ENCODE measurements at places on chromosomes 11 and 22. TPM values are rescaled to one million over a fixed set of nuclear protein-coding genes. Genes with fewer than 3 reads are reported as not detected.
A peak's percentile ranks its signal among the peaks of the same experiment; 100 is the strongest.

GRCh38 chr11:92850296-92850826, 119.1 kb upstream of the MTNR1B start:
- no peak for DNase-seq
- H3K36me3 ChIP-seq, result no peaks in the 10 kb centered on the region
- H3K4me3 ChIP-seq, result no peak overlapping the region
- peaks cover 8% of the 10 kb centered on the region for H3K27me3 ChIP-seq
- H3K27ac ChIP-seq, result no peak overlapping the region

The OR8B12 gene
- not detected for total RNA-seq

- DNase-seq, result peak; percentile 79
- peaks cover 27% of the 10 kb centered on the region for H3K4me1 ChIP-seq
- H3K4me3 ChIP-seq, result no peak overlapping the region
- H3K27ac ChIP-seq, result no peak overlapping the region
Observed at GRCh38 chr11:130431331-130431773, 2.9 kb upstream of the ADAMTS8 start.

- no peaks in the 10 kb centered on the region for H3K36me3 ChIP-seq
- H3K4me1 ChIP-seq, result no peaks in the 10 kb centered on the region
- no peak overlapping the region for H3K4me3 ChIP-seq
- DNase-seq, result no peak
Observed at GRCh38 chr11:132821499-132821898, 710.8 kb downstream of the OPCML start.

GRCh38 chr11:122808478-122808869, 29.8 kb upstream of the CRTAM start:
- H3K4me1 ChIP-seq, result peaks cover 5% of the 10 kb centered on the region
- H3K36me3 ChIP-seq, result no peaks in the 10 kb centered on the region
- no peak for DNase-seq
- H3K4me3 ChIP-seq, result no peak overlapping the region

DNA sequence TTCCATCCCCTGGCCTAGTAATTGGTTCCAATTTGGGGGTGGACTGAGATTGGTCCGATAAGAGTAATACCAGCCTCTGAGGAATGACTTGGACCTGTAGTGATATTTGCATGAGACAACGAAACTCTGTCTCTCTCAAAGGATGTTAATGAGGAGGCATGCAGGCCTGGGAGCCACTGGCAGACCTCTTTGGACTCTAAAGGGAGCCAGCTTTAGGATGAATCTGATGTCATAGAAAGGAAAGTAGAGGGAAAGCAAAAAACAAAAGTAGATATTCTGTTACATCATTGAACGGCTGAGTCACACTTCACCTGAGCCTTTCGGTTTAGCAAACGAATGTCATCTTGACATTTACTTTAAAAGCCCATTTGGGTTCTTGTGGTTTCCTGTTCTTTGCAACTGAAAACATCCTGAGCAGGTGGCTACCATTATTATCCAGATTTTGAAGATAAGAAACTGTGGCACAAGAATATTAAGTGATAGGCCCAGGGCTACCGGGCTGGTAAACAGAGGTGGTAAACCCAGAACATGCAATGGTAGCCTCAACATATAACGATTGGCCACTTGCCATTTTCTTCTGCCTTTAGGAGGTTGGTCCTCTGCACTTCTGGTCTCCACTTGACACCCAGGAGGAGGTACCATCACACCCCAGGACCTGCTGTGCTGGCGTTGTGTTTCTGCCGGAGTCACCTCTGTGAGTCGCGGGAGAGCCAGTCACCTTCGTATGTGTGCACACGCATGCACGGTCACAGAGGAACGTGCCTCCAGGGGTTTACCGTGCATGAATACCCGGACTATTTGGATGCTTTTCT, 42.7 kb downstream of the RTL6 start:
- no peak overlapping the region for H3K4me3 ChIP-seq
- no peaks in the 10 kb centered on the region for H3K27me3 ChIP-seq
- H3K27ac ChIP-seq, result no peak overlapping the region
- H3K36me3 ChIP-seq, result no peaks in the 10 kb centered on the region

- H3K4me3 ChIP-seq, result no peak overlapping the region
- H3K27ac ChIP-seq, result no peak overlapping the region
Observed at GRCh38 chr11:118703563-118704106, 24.2 kb upstream of the TREH start.

GRCh38 chr22:36129071-36129470, 31.5 kb downstream of the APOL3 start:
- H3K4me3 ChIP-seq, result no peak overlapping the region
- H3K27me3 ChIP-seq, result no peaks in the 10 kb centered on the region
- no peak overlapping the region for H3K27ac ChIP-seq
- no peaks in the 10 kb centered on the region for H3K36me3 ChIP-seq
- no peak for DNase-seq

The FAM83F gene
- total RNA-seq, result 0.10 TPM

The CDC42EP1 gene
- total RNA-seq, result 11.6 TPM

DNA sequence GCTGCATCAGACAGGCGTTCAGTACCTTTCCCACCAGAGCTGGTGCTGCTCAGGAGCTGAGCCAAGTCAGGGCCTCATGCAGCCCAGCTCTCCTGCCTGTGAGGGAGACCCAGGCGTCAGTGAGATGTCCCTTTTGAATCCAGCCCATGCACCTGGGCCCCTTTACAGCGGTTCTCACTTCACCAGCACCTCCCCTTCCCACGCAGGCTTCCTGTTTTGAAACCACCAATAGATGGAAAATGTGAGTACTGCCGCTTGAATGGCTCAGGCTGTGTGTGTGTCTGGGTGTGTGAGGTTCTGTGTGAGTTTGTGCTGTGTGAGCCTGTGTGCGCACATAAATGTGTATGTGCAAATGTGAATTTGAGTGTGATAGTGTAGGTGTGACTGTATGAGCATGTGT, 88.4 kb downstream of the UBASH3B start:
- H3K36me3 ChIP-seq, result no peaks in the 10 kb centered on the region
- H3K4me1 ChIP-seq, result no peaks in the 10 kb centered on the region
- H3K27ac ChIP-seq, result no peak overlapping the region
- H3K4me3 ChIP-seq, result no peak overlapping the region
- DNase-seq, result no peak
- no peaks in the 10 kb centered on the region for H3K27me3 ChIP-seq

The TSKU gene
- total RNA-seq, result 3.1 TPM

DNA sequence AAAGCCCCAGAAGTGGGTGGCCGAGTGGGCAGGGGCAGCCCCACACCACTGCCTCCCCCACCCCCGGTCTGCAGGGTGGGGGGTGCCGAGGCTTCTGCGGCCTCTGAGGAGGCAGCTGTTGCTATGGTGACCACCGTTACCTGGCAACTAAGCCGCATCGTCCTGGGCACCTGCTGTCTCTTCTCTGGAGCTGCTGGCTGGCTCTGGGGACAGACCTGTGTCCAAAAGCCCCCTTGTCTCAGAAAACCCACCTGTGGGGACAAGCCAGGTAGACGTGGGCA, 79.9 kb upstream of the PRR5 start:
- H3K27me3 ChIP-seq, result peaks cover 43% of the 10 kb centered on the region
- no peak overlapping the region for H3K27ac ChIP-seq
- H3K4me3 ChIP-seq, result no peak overlapping the region
- no peaks in the 10 kb centered on the region for H3K4me1 ChIP-seq

GRCh38 chr22:48651981-48652538, 1175.6 kb downstream of the BRD1 start:
- no peak for DNase-seq
- no peak overlapping the region for H3K27ac ChIP-seq
- H3K4me1 ChIP-seq, result no peaks in the 10 kb centered on the region
- no peak overlapping the region for H3K4me3 ChIP-seq
- no peaks in the 10 kb centered on the region for H3K27me3 ChIP-seq

GRCh38 chr11:11284481-11284880, 68.6 kb downstream of the CSNK2A3 start:
- no peaks in the 10 kb centered on the region for H3K4me1 ChIP-seq
- no peaks in the 10 kb centered on the region for H3K27me3 ChIP-seq
- H3K36me3 ChIP-seq, result no peaks in the 10 kb centered on the region
- H3K27ac ChIP-seq, result no peak overlapping the region

The EMID1 gene
- total RNA-seq, result 1.1 TPM

DNA sequence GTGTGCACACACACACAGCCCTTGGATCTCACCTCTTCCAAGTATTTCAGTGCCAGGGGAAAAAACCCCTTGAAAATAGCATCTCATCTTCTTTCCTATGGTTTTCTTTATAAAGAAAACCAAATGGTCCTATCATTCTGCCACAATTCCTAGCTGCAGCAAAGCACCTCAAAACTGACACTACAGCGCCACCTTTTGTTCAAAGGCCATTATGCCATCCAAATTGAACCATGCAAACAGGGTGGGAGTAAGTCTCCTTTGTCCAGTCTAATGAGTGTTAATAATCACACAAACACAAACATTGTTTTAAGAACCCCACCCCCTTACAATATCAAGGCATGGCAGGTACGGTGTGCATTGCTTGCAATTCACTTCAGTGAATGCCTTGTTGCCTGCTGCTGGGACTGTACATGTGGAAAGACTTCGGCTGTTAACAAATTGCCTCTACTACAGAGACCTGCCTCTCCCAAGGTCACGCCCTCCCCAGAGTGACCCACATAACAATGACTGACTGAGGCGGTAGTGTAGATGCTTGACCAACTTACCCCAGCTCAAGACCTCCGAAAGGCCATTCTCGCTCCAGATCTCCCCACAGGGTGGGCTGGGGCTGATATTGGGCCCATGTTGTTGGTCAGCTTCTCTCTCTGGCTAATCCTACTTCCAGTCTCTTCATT, 31.7 kb downstream of the FAM181B start:
- no peak overlapping the region for H3K27ac ChIP-seq
- DNase-seq, result no peak
- H3K36me3 ChIP-seq, result no peaks in the 10 kb centered on the region
- H3K4me3 ChIP-seq, result no peak overlapping the region

The GALNT18 gene
- 11.3 TPM for total RNA-seq

- peak overlapping the region; percentile 70 for H3K27ac ChIP-seq
- DNase-seq, result no peak
Observed at GRCh38 chr11:126333142-126333541, 22.3 kb upstream of the ST3GAL4 start.

DNA sequence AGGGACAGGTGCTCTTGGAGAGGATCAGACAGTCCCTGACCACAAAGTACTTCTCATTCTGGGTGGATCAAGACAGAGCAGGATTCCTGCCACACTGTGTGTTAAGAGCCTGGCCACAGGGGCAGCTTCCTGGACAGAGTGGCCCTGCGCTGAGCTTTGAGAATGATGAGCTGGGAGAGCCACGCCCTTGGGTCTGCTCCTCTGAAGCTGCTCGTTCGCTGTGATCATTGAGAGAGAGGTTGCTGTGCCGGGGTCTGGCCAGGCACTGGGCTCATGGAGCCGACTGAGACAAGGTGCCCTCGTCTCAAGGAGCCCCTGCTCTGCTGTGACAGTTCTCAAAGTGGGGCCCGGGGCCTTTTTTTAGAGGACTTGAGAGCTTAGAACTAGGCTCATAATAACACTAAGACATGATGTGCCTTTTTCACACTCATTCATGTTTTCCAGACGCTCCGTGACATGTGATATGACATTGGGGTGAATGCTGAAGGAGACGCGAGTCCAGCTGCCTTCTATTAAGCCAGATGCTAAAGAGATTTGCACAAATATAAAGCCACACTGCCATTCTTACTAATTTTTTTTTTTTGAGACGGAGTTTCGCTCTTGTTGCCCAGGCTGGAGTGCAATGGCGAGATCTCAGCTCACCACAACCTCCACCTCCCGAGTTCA, 1.6 kb upstream of the MFRP start:
- no peaks in the 10 kb centered on the region for H3K4me1 ChIP-seq
- H3K4me3 ChIP-seq, result no peak overlapping the region
- H3K36me3 ChIP-seq, result no peaks in the 10 kb centered on the region
- H3K27ac ChIP-seq, result peak overlapping the region; percentile 42
- H3K27me3 ChIP-seq, result no peaks in the 10 kb centered on the region
- DNase-seq, result no peak

Measured in psoas muscle (tissue), 8 donors.